ENCODE measurements at places on chromosomes 2 and 18.

DNA sequence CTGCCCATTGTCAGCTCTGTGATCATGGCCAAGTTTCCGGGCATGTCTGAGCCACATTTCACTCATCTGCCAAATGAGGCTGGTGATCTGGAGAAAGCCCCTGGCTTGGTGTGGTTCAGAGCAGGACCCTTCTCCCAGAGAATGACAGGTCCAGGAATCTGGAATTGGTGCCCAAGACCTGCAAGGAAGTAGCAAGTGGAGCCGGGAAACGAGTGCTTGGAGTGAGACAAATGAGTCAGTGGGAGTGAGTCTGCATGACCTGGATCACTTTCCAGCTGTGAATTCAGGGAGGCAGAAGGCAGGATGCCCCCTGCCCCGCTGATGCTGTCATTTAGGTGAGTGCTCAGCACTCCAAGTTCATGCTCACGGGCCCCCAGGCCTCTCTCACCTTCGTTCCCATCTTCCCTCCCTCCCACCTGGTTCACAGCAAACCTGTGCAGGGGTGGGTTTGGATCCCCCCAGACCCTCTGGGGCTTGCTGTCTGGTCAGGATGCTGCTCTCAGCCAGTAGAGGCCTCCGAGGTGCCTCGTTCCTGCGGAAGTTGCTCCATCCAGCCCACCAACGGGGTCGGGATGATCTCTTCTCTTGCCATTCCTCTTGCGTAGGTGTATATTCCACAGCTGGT, 104.4 kb downstream of the INHBB start:
- DNase-seq = no peak

GRCh38 chr2:63792530-63792929, 49.2 kb upstream of the UGP2 start:
- DNase-seq = no peak

DNA sequence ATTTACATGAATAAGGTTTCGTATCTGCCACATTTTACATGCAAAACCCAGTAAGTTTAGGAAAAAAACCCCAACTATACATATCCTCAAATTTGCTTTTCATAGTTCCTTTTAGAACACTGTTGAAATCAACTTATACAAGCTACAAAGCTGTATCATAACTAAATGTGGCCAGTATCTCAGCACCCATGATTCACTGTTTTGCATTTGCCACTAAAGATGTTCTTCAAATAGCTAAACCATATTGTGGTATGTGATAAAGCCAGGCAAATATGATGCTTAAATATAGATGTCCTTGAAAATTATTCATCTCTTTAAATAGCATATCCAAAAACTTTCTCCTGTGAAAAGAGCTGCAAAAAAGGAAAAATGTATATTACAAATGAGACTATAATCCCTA, 29.9 kb downstream of the ROCK2 start:
- DNase-seq = no peak

GRCh38 chr2:70412294-70413070, 110.6 kb upstream of the FAM136A start:
- DNase-seq = no peak

- no peak for DNase-seq
Observed at GRCh38 chr2:16773080-16773713, 107.6 kb upstream of the CYRIA start.

- no peak for DNase-seq
Observed at GRCh38 chr2:17637131-17637906, 96.8 kb downstream of the VSNL1 start.

GRCh38 chr2:240213476-240214421, 73.3 kb upstream of the OTOS start:
- DNase-seq = no peak

DNA sequence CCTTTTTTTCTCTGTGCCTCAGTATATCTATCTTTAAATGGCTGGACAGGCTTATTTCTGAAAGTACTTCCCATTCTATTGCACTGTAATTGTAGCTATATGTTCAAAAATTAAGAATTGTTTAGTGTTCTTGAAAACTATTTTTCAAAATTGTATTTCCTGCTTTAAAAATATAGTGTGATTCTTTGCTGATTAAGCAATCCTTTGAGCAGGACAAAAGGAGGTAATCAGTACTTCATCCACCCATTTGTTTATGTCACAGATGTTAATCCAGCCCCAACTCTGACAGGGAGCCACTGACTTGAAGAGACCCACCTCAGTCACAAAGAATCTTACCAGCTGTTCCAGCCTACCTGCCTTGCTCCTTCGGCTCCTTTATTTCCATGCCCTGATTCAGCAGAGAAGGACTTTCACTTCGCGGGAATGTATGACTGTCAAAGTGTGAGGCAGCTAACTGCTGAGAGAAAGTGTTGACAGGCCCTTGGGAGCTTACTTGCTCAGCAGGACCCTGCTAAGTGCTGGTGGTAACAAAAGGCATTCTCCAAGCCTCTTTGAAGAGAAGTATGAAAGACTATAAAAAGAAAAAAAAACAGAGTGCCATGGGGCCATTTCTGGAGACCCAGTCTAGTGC, 393.3 kb upstream of the CYRIA start:
- DNase-seq = no peak
